AG10803 (cell line): ENCODE measurements at places on chromosomes 12 and 14.

DNA sequence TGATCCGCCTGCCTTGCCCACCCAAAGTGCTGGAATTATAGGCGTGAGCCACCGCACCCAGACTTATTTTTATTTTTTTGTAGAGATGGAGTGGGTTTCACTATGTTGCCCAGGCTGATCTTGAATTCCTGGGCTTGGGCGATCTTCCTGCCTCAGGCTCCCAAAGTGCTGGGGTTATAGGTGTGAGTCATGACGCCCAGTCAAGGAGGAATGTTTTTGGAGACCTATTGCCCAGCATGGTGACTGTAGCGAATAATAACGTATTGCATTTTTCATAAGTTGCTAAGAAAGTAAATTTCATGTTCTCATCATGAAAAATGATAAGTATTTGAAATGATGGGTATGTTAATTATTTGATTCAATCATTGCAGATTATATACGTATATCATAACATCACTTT is 46.5 kb downstream of the TEAD4 start:
- no peak for DNase-seq

GRCh38 chr12:103348935-103349334 is 146.8 kb downstream of the C12orf42 start:
- DNase-seq = no peak

- DNase-seq = peak; percentile 75
Observed at GRCh38 chr12:80268924-80269749, 169.8 kb downstream of the OTOGL start.

- peak; percentile 24 for DNase-seq
Observed at GRCh38 chr14:33629792-33630191, 321.1 kb downstream of the EGLN3 start.

DNA sequence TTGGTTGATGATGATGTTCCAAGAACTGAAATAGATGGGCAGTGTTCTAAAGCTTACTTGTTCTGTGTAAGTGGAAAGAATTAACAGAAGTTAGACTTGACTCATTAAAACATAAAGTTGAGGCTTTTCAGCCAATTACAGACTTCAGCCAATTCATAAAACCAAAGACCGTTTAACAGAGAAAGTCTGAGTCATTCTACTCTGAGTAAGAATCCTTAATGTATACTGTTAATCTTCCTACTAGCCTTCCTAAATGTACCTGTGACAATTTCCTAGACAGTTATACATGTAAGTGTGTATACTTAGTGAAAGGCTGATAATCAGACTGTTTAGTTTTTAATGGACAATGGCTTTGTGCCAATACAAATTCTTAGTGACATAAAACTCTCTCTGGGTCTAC is 681.0 kb downstream of the RPL10L start:
- no peak for DNase-seq

DNA sequence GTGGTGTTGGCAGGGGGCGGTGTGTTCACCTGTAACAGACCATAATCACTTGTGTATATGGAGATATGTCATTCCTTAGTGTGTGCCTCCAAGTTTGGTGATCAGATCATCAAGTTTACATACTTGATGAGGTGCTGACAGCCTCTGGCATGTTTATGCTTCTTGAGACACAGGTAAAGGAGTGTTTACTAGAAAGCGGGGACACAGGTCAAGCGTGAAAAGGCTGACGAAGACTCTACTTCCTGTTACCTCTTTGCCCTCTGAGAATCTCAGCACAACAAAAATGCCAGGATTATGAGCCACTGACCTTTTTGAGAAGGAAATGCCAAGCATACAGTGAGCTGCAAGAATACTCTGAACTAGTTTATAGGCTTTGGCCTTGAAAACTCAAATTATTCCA is 29.6 kb downstream of the PRDM4 start:
- DNase-seq = no peak

DNA sequence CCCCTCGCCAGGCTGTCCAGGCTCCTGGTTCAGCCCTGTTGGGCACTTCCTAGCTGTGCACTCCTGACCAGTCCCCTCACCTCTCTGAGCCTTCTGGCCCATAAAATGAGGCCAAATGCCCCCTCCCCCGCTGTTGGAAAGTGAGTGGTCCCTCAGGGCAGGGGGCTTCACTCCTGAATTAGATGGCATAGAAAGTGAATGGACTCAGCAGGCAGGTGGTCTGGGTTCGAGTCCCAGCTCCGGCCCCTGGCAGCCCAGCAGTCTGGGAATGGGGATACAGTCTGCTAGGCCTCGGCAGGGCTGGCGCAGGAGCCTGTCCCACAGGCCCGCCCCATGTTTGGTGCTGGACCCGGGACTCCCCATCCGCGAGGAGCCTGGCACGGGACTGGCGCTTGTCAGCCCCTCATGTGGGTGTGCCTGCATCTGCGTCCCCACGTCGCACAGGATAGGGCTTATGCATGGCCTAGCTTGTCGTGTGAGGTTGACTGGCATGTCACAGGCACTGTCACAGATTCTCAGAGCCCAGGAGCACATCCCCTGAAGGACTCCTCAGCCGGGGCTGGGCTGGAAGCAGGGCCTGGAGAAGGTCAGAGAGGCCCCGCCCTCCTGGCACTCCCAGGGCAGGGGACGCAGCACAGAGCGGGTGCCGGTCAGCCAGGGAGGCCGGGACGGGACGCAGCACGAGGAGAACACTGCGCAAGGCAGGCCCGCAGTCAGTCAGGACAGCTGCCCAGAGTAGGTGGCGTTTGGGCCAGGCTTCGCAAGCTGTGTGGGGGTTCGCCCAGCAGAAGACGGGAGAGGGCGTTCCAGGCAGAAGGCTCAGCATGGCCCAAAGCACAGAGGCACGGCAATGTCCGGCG is 40.5 kb downstream of the DIO3 start:
- DNase-seq = no peak

- no peak for DNase-seq
Observed at GRCh38 chr14:99413172-99413571, 67.5 kb downstream of the SETD3 start.

- DNase-seq = no peak
Observed at GRCh38 chr12:49923880-49924556, 20.3 kb upstream of the FAIM2 start.

DNA sequence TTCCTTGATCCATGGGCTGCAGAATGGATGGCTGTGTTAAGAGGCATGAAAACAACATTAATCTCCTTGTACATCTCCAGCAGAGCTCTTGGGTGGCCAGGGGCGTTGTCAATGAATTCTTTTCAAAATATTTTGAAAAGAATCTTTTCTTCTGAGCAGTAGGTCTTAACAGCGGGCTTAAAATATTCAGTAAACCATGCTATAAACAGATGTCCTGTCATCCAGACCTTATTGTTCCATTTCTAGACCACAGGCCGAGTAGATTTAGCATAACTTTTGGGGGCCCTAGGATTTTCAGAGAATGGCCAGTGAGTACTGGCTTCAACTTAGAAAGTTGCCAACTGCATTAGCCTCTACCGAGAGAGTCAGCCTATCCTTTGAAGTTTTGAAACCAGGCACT is 130.2 kb downstream of the RAD51B start:
- DNase-seq = no peak

DNA sequence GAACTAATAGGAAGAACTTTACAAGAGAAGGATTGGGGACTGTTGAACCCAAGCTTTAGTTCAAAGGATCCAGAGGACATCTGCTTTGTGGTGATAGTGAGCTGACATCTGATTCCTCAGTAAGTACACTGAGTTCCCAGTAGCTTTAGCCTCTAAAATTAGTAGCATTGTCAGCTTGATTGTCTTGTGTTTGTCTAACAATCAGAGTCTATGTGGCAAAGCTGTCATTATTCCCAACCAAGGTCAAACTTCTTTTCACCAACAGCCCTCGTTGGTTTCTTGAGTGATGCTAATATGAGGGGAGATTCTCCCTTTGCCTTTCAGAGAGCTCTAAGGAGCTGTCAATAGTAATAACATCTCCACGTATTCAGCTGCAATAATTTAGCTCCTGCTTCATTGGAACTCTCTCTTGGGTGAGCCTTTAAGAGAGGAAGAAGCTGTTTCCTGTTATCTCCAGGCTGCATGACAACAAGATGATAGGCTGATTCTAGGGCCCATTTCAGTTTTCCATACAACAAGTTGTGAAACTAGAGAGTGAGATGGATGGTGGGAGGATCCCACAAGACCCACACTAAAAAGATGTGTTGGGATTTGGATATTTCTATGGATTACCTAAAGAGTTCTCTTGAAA is 46.7 kb downstream of the TGFB3 start:
- DNase-seq = no peak

GRCh38 chr12:56591126-56591525 is 39.0 kb downstream of the BAZ2A start:
- no peak for DNase-seq

- no peak for DNase-seq
Observed at GRCh38 chr14:39592116-39592789, 160.0 kb upstream of the FBXO33 start.

DNA sequence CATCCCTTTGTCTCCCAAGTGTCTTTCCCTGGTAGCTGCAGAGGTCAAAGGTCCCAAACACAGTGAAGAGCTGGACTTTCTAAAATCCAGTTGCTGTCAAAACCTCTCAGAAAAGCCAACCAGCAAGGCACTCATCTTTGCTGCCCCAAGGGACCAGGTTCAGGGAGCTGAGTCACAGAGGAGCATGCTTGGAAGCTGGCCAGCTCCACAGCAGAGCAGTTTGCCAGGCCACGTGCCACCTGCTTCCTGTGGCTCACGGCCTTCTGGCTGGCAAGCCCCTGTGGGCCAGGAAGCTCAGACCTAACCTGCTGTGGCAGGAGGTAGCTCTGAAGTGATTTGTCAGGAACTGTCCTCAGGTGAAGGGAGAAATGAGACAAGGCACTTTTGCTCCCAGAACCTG is 3.6 kb downstream of the ISCU start:
- peak; percentile 85 for DNase-seq

GRCh38 chr14:91996948-91997371 is 42.9 kb downstream of the TRIP11 start:
- peak; percentile 97 for DNase-seq

GRCh38 chr12:50246873-50247612 is 36.3 kb downstream of the LIMA1 start:
- DNase-seq = peak; percentile 99

- DNase-seq = no peak
Observed at GRCh38 chr14:88910386-88910785, 85.9 kb downstream of the TTC8 start.

- no peak for DNase-seq
Observed at GRCh38 chr12:29725587-29726320, 58.0 kb downstream of the TMTC1 start.

DNA sequence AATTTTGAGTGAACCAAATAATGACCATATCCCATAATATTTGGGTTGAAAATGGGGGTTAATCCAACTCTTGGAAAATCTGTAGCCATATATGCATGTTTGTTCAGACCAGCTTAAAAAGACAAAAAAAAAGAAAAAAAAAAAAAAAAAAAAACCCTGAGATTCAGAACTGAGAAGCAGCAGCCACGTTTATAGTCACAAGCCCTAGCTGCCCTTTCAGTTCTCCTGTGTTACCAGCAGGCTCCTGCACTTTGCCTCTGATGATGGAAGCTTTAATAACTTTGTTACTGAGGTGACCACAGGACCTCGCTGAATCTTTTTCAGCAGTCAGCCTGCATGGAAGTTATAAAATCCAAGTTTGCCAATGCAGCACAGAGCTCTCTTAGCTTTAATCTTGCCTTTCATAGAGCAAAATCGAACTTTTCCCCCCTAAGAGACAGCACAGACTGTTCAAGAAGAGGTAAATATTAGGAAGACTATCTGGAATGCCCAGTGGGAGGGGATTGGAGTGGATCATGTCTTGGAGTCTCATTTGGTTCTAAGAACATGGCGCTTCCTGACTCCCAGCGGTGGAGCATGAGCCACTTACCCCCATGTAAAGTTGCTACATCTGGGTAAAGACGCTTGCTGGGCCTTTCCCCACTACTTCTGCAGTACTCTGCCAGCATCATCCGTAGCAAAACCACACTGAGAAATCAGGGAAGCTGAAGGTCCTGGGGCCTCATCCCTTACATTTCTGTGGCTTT is 20.6 kb downstream of the GNG2 start:
- peak; percentile 92 for DNase-seq

DNA sequence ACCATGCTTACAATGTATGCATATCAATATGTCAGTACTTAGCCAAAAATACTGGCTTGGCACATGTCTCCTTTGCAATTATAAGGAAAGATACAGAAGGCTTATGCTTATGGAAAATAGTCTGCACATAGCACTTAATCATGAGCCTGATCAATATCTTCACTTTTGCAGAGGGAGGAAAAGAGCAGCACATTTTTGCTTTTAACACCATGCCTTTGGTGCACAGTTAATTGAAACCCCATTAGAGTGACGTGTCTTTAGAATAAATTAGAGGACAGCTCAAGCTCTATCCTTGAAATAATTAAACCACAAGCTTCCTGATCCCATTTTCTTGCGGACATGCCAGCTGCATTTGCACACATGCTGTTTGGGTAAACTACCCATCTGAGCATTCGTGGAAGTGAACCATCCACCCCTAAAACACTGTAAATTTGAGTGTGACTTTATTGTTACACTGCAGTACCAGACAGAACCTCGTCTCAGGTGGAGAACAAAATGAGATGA is 839.9 kb upstream of the MGAT4C start:
- DNase-seq = no peak

DNA sequence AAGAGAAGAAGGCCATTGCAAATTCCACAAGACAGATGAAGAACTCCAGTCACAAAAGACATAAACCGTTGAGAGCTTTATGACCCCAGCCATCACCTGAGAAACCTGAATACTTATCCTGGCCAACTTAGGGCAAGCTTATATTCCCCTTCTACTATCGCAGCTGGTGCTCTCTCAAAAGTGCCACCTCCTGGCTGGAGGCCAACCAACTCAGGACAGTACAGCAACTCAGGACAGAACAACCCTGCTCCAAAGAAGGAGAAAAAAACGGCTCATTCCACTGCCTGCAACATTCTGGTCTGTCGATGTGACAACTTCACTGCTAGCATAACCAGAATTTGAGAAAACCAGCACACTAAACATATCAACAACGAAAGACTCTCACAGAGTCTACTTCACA is 9.7 kb upstream of the KRT6B start:
- DNase-seq = no peak

DNA sequence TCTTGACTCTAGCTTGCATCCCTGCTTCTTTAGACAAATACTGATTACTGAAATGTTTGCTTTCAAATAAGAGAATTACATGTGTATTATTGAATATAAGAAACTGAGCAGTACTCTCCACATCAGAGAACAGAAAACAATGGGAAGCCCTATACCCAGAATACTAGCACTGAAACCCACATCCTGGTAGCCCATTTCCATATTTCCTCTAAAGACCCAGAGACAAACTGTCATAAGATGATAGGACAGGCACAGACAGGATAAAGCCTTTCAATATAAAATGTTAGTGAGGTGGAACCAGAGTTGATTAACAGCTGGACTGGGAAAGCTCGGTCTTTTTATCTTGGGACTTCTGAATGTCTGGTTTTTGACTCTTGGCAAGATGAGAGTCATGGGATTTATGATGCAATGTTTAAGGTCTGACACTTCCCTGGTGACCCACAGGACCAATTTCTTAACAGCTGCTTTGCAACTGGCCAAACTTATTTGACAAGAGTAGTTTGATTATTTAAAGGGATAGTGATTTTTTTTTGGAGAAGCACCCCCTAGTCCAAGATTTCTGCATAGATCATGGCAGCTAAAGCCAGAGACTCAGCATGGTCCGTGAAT is 166.9 kb upstream of the ATXN7L3B start:
- no peak for DNase-seq

- DNase-seq = no peak
Observed at GRCh38 chr12:8123124-8123912, at the start of gene CLEC4A. Gene CLEC4A, plus strand, starts transcription at chr12:8123617. Its CDS starts 262 bp downstream, at chr12:8123879.

- no peak for DNase-seq
Observed at GRCh38 chr14:46581036-46581671, 70.4 kb downstream of the RPL10L start.

- no peak for DNase-seq
Observed at GRCh38 chr14:54936816-54937215, 34.2 kb upstream of the GCH1 start.
